ENCODE measurements at places on chromosomes 7 and 10. TPM values are rescaled to one million over a fixed set of nuclear protein-coding genes. Genes with fewer than 3 reads are reported as not detected.

- no peak for DNase-seq
Measured at GRCh38 chr7:139422126-139422525, 61.3 kb downstream of the KLRG2 start.

DNA sequence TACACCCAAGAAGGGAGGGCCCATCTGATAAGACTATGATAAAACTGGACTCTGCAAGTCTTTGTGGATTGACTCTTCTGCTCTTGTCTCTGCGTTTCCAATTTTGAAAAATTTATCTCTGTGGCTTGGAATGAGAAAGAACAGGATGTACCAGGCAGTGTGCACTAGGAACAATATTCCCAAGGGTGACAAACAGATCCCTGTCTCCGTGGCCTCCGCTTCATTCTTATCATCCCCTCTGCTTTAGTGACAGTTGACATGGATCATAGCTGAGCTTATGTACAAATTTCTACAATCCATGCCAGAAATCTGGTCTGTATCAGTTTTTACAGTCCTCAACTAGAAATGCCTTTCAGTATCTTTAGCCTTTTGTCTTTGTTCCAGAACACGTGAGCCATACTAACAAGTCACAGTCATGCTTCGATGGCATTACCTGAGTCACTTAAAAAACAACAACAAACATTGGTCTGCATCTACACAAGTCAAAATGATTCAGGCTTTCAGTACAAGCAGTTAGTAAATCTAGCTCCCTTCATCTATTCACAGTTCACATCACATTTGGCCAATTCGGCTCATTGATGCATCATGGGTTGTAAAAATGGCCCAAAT lies 393.6 kb upstream of the CELF2 start:
- no peak for DNase-seq

GRCh38 chr7:131010717-131011431 lies 276.9 kb upstream of the KLF14 start:
- DNase-seq: no peak

DNA sequence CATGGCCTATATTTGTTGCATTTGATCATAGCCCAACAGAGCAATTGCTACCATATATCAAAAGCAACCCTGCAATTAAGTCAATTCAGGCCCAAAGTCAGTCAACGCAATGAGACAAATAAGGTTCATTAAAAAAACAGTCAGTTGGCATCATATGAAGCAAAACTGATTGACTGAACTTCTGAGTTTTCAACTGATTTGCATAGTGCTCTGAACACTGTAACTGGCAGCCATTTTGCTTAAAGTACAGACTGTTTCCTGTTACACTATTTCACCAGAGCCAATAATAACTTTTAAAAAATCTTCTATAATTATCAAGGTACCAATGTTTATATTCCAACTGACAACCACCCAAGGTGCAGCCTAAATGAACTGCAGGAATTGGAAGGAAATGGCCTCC lies 68.4 kb upstream of the RAPGEF5 start:
- no peak for DNase-seq

GRCh38 chr10:44056967-44057805 lies 327.7 kb downstream of the CXCL12 start:
- no peak for DNase-seq

GRCh38 chr10:105800641-105801040 lies 1159.6 kb downstream of the SORCS3 start:
- no peak for DNase-seq

DNA sequence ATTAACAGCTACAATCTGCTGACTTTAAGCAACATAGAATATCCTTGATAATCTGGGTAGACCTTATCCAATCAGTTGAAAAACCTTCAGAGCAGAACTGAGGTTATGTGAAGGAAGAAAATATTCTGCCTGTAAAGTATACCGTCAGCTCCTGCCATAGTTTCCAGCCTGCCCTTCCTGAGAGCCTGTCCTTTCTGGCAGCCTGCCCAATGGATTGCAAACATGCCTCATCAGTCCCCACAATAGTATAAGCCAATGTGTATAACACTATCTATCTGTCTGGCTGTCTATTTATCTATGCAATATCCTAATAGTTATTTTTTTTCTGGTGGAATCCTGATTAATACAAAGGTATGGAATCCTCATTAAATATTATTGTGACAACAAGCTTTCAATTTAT lies 489.2 kb upstream of the KCND2 start:
- DNase-seq: no peak

DNA sequence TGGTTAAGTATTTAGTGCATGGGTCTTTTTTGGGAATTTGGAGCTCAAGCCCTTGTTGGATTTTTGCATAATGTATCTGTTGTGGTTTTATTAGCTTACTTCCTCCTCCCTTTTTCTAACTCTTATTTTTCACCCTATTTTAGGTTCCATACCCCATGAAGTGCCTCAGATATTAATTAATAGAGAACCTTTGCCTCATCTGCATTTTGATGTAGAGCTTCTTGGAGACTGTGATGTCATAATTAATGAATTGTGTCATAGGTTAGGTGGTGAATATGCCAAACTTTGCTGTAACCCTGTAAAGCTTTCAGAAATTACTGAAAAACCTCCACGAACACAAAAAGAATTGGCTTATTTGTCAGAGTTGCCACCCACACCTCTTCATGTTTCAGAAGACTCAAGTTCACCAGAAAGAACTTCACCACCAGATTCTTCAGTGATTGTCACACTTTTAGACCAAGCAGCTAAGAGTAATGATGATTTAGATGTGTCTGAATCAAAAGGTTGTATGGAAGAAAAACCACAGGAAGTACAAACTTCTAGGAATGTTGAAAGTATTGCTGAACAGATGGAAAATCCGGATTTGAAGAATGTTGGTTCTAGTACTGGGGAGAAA lies 28.0 kb downstream of the SIRT1 start:
- DNase-seq: no peak

DNA sequence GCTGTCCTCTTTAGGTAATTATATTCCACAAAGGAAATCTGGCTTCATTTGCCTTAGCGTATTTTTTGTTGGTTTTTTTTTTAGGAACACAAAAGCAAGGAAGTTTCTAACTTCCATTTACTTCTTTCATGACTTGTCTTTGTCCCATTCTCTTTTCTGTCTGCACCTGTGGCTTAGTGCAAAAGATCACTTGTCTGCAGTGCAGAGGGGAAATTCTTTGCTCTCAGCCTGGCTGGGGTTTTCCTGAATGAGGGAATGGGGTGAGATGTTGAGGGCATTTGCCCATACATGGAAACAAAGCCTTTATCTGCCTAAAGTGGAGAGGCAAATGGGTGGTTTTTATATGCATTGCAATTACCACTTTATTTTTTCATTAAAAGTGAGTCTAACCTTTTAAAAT lies 361.1 kb upstream of the IGFBP3 start:
- no peak for DNase-seq

- DNase-seq: no peak
Measured at GRCh38 chr7:154774303-154774969, 228.5 kb downstream of the PAXIP1 start.

COL17A1 gene
- 0.65 TPM for polyA plus RNA-seq

OR2A25 gene
- not detected for polyA plus RNA-seq

DKK1 gene
- 45.6 TPM for polyA plus RNA-seq

GRM3 gene
- polyA plus RNA-seq: 0.16 TPM

ANKRD30A gene
- not detected for polyA plus RNA-seq

PAPOLB gene
- 0.05 TPM for polyA plus RNA-seq

TRIM50 gene
- 0.55 TPM for polyA plus RNA-seq
